ENCODE measurements at places on chromosomes 11 and 22. TPM values are rescaled to one million over a fixed set of nuclear protein-coding genes. Genes with fewer than 3 reads are reported as not detected.

The HPX gene
- 0.77 TPM for total RNA-seq

The SOX10 gene
- total RNA-seq: not detected

The KIF18A gene
- 5.2 TPM for total RNA-seq

The LMO1 gene
- not detected for total RNA-seq

The AIFM3 gene
- total RNA-seq: 1.4 TPM

The SLC25A45 gene
- total RNA-seq: 0.95 TPM

The ZNF280B gene
- total RNA-seq: not detected

The UCP3 gene
- 0.09 TPM for total RNA-seq

The C1QTNF5 gene
- total RNA-seq: 6.9 TPM

The ADAMTS15 gene
- total RNA-seq: 29.6 TPM

The FAM180B gene
- 0.09 TPM for total RNA-seq

The MIOX gene
- total RNA-seq: not detected

The LRRC10B gene
- not detected for total RNA-seq

The FAM227A gene
- 2.5 TPM for total RNA-seq

The ZC3H12C gene
- total RNA-seq: 8.5 TPM

All from bronchial smooth muscle cell (primary cell).